H1 (cell line): ENCODE measurements at places on chromosomes 1 and 21.

GRCh38 chr1:230820568-230820967 is 47.8 kb downstream of the C1orf198 start:
- no peak for DNase-seq

- DNase-seq = no peak
Measured at GRCh38 chr1:21069549-21069948, 107.1 kb downstream of the EIF4G3 start.

DNA sequence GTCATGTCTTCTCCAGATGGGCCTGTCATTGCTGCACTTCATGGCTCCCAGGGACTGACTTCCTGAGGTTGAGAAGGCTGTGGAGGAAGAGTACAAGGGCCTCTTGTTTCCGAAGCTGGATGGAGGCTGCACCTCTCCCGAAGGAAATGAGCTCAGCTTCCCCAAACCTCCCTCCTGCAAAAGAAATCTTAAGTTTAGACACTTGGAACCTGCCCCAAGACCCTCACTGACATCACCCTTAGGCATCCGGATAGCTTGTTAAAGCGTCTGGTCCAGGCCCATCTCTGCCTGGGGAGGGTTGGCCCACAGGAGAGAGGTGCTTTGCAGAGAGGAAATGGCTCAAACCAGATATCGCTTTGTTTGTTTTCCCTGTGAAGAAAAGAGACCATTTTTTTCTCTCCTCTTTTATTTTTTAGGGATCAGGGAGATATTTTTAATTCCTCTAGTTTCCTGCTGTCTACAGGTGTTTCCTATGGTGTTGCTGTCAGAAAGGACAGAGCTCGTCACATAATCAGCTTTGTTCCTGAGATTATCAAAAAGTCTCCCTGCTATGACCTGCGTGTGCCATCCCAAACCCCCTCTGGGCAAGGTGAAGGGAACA is 25.0 kb downstream of the RCSD1 start:
- no peak for DNase-seq

DNA sequence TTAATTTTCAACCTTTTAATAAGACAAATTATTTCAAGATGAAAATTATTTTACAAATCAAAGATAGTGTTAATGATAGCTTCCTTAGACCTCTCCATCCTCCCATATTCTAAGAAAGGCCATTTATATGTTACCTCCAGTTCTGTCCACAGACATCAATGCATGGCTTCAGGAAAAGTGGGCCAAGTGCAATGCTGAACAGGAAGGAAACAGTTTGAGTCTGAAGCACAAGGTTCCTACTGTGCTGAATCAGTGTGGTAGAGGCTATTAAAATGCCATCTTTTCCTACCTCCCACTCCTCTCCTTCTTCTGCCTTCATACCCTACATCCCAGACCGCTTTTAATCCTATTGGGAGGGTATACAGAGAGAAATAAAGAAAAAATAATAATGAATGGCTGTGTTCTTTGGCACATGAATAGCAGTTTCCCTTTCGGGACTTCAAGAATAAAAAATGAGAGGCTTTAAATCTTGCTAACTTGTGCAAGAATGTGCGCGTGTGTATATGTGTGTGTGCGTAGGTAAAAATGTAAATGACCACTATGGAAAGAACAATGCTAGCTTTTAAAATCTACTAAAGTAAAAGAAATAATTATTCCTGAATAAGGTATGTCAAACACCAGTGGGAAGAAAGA is 62.6 kb upstream of the C1orf105 start:
- no peak for DNase-seq

DNA sequence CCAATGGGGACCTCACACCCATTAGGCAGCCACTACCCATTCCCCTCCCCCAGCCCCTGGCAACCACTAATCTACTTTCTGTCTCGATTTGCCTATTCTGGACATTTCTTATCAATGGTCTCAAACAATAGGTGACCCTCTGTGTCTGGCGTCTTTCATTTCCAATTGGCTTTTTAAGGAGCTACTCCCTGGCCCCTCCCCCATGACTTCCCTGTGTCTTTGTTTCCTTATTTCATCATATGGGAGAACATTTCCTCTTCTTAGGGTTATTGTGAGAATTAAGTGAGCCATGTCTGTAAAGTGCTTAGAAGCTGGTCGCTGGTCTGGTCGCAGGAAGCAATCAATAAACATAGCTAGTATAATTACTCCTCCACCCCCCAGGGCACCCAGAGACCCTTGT is 80.9 kb downstream of the SPSB1 start:
- DNase-seq = no peak

DNA sequence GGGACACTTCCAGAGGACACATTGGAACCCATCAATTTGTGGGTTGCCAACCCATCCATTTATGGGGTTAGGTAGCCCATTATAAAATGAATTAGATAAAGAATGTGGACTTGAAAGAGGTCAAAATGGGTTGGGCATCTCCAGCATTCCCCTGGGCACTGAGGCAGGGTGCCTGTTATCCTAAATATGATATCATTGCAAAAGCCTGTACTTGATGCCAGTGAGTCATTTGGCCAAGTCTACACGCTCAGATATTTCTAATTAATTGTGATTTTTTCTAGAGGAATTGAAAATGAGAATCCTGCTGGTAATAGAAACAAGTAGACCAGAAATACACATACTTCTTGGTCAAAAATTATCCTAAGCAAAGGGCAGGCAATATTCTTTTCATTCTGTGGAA is 21.9 kb upstream of the NBL1 start:
- no peak for DNase-seq

GRCh38 chr1:3774946-3775489 is 2.5 kb downstream of the SMIM1 start:
- no peak for DNase-seq

- no peak for DNase-seq
Measured at GRCh38 chr1:187891993-187892682, 1063.4 kb downstream of the PLA2G4A start.

DNA sequence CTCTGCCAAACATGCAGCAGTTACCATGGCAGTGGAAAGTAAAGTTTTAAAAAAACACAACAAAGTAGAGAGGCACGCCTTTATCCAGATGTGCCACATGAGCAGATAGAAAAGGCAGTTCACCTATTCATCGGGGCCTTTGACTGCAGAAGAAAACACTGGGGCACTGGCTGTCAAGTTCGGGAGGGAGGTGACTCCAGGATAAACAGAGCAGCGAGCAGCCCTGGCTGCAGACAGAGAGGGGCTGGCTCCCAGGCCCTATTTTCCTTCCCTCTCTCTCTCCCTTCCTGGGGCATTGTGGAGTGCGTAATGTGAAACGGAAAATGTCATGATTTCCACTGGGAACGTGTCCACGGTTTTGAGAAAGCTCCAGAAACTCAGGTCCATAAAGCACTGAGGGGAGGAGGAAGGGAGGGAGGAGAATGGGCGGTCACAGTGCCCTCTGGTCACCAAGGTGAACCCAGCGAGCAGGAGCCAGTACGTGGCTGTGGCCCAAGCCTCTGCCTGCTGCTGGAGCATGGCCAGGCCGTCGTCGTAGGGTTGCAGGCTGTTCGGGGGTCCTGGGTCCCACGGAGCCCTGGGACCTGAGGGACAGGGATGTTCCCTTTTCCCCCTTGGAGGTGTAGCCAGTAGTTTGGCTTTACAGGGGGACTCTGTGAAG is 114.7 kb upstream of the IRF2BP2 start:
- DNase-seq = no peak

GRCh38 chr1:46087891-46088290 is 44.5 kb downstream of the PIK3R3 start:
- no peak for DNase-seq

- no peak for DNase-seq
Measured at GRCh38 chr1:32775640-32776337, 41.4 kb downstream of the YARS1 start.

DNA sequence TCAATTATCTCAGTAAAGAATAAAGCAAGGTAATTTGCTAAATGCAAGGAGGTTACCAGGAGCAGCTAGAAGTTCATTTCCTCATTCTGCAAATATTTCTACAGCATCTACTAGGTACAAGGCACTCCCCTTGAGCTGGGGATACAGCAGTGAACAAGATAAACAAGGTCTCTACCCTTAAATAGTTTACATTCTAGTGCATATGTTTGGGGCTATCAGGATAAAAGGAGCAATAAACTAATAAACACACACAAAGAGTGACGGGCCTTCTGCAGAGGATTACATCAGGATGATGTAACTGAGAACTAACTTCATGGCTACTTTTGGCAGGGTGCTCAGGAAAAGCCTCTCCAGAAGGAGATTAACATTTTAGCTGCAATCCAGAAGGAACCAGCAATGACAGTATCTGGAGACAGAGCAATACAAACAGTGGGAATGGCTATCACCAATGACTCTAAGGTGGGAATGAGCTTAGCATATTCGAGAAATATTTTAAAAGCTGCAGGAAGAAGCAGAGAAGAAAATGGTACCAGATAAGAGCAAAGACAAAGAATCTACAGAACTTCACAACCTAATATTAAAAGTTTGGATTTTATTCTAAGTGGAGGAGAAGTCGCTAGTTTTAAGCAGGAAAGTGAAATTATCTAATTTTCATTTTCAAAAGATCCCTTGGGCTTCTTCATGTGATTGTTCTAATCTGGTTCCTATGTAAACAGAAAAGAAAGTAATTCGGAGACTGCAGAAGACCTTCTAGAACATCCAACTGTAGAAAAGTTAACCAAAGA is 25.8 kb downstream of the TP53BP2 start:
- no peak for DNase-seq

GRCh38 chr1:18539171-18539570 is 58.4 kb downstream of the KLHDC7A start:
- DNase-seq = no peak

GRCh38 chr1:156081917-156082308 is 352 bp downstream of the MEX3A start:
- DNase-seq = no peak

DNA sequence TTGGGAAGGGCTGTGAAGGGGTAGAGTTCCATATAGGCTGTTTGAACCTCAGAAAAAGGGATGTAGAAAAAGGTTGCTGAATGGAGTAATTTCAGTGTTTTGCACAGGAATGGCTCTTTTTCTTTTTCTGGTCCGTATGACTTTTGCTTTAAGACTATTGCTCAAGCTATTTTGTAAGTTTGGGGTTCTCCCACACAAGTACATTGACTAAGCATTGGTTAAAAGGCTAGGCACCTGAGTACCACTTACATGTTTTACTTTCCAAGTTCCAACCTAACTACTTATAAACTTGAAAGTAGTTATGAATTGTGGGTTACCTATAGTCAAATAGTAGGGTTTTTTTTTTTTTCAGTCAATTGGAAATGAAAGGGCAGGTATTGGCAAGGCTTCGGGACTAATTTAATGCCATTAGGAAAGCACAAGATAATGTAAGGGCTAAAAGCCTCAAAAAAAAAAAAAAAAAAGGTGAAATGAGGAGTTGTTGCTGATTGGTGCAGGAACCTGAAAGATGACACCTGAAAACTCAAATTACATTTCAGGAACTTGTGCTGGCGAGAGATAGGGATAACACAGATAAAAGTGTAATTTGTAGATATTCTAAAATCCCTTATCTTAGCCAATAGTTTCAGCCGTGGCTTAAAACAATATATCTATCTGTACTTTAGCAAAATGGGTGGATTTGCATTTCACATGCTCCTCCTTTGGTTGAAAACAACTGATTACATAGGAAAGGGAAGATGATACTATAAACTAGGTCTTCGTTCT is 209.5 kb downstream of the RPS6KC1 start:
- DNase-seq = no peak

GRCh38 chr1:187481581-187482148 is 652.9 kb downstream of the PLA2G4A start:
- DNase-seq = no peak

GRCh38 chr1:221066351-221067001 is 187.2 kb downstream of the HLX start:
- no peak for DNase-seq

DNA sequence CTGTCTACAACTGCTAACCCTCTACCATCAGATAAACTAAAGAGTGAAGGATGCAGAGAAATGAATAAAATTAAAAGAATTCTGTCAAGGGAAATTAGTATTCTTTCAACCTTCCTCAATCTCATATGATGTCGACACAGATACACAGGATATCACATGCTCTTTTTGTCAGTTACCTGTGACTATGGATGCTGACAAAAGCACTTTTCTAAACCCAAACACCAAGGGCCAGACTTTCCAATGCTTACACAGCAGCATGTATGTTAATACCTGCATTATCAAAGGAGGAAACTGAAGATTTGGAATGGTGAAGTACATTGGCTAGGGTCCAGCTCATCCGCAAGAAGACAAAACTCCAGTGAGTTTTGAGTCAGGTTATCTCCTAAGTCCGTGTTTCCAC is 294.0 kb downstream of the SMYD3 start:
- DNase-seq = no peak

- no peak for DNase-seq
Measured at GRCh38 chr1:15874471-15874870, 27.0 kb downstream of the SPEN start.

GRCh38 chr1:109931911-109932636 is 21.4 kb downstream of the CSF1 start:
- no peak for DNase-seq

DNA sequence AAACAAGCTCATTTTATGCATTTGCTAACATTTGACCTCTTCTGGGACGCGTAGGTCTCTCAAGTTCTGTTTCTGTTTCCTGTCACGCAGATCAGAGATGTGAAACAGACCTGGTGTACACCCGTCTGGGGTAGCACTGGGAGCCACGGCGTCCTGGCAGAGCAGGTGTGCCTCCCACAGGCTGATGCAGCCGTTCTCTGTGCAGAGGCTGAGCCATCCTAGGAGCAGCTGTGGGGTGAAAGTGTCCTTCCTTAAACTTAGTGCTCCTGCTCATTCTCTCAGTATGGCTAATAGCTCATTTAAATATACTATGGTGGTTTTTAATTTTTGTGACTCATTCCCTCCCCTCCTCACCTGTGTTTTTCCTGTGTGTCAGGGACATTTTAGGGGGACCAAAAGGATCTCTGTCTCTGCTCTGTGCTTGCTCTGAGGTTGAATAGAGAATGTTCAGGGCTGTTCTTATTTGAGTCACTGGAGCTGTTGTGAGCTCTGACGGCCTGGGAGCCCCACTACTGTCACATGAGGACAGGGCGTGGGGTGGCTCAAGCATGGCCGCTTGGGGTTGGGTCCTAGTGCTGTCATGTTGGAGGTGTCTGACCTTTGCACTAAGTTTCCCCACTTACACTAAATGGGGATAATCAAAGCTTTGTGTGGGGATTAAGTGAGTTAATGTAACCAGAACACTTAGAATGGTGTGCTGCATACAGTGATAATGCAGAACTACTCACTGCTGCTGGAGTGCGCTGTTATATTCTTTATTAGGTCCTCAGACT is 43.0 kb downstream of the GALNT2 start:
- DNase-seq = no peak

- DNase-seq = no peak
Measured at GRCh38 chr1:51583532-51583931, 33.4 kb upstream of the OSBPL9 start.

GRCh38 chr1:7613851-7614205 is 157.3 kb upstream of the VAMP3 start:
- no peak for DNase-seq
